ENCODE measurements at places on chromosomes 7 and 10. TPM values are rescaled to one million over a fixed set of nuclear protein-coding genes. Genes with fewer than 3 reads are reported as not detected.

LYZL1 gene
- total RNA-seq, result not detected

TEX36 gene
- total RNA-seq, result not detected

EPO gene
- total RNA-seq, result not detected

GTF2I gene
- total RNA-seq, result 131 TPM

METTL27 gene
- not detected for total RNA-seq

Data from heart left ventricle (tissue), 16 donors.